ENCODE measurements at places on chromosomes 5 and 9.

- no peak for DNase-seq
These were observed 24.3 kb downstream of the S100Z start for GRCh38 chr5:76874088-76874581.

DNA sequence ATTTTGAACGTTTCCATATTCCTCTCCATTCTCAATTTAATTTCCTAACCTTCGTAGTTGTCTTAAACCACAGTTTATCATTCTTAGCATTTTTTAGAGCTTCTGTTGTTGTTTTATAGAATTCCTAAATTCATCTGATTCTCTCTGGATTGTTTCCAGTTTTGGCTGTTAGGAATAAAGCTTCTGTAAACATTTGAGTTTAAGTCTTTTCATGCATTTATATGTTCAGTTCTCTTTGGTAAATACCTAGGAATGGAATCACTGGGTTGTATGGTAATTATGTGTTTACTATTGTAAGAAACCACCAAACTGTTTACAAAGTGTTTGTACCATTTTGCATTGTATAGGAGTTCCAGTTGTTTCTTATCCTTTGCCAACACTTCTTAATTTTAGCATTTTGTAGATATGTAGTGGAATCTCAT lies 29.7 kb downstream of the GPR21 start:
- no peak for DNase-seq

- no peak for DNase-seq
These were observed 33.2 kb downstream of the F2RL2 start for GRCh38 chr5:76590027-76590426.

DNA sequence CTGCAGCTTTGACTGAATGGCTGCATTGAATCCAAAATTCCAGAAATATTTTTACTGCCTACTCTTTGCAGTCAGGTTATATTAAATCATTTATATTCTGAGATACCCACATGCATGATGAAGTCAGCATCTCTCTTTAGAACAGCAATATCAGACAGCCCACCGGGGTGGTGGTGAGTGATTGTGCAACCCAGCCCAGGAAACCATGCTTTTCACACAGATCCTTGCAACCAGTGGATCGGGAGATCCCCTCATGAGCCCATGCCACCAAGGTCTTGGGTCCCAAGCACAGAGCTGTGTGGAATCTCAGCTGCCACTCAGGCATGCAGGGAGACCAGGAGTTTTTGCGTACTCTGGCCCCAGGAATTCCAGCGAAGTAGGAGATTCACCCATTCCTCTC lies 226.5 kb downstream of the DTWD2 start:
- DNase-seq: no peak

DNA sequence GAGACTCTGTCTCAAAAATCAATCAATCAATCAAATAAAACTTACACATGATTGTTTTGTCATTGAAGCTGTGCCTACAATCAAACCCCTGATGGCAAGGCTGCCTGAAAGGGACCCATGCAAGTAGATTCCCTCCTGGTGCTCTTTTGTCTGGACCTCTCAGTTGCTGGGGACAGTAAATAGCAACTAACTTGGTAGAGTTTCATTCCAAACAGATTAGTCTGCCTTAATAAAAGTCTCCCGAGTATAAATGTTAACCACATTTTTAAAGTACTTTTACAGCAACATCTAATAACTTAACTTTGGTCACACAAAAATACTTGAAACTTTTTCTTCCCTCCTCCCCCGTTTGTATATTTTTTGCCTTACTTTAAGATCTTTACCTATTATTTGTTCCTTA lies 105.5 kb downstream of the FEM1C start:
- no peak for DNase-seq

DNA sequence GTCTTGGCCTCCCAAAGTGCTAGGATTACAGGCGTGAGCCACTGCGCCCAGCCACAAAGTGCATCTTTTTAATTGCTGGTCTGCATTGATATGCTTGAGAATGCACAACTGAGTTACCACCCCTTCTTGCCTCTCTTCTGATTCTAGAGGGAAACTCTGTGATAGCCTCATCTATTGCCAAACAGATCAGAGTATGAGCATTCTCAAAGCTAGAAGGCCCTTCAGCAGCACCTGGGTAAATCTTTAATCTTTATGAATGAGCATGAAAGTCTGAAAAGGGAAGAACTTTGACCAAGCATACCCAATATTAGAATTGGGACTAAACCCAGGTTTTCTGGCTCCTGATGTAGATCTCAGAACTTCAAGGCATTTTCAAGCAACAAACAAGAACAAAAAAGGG lies 298.3 kb upstream of the TNC start:
- DNase-seq: no peak

DNA sequence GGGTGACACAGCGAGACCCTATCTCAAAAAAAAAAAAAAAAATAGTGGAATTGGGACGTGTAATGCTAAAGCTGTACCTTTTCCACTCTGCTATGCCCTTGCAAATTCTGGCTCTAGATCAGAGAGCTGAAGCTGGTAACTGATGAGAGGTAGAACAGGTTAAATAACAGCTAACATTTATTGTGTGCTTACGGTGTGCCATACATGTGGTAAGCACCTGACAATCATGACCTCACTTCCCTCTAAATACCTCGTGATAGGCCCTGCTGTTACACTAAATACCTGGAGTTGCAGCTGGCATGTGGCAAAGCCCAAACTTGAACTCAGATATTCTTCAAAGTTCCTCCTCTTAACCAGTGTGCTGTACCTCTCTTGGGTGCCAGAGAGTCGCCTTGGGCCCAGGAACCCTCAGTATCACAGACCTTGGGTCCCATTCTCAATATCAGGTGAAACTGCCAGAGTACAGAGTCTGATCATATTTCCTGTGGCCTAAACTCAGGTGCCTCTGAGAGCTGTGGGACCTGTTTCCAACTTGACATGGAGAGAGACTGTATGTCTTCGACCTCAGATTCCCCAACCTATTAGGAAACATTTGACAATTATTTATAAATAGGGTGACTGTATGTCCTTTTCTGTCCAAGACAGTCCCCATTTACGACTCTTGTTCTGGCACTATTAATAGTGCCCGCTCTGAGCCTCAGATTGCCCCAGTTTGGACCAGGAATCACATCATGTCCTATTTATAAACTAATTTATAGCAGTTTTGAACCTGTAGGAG lies 4.8 kb downstream of the ARL10 start:
- DNase-seq: no peak

- no peak for DNase-seq
These were observed 109.9 kb downstream of the MEGF10 start for GRCh38 chr5:127400539-127400938.

DNA sequence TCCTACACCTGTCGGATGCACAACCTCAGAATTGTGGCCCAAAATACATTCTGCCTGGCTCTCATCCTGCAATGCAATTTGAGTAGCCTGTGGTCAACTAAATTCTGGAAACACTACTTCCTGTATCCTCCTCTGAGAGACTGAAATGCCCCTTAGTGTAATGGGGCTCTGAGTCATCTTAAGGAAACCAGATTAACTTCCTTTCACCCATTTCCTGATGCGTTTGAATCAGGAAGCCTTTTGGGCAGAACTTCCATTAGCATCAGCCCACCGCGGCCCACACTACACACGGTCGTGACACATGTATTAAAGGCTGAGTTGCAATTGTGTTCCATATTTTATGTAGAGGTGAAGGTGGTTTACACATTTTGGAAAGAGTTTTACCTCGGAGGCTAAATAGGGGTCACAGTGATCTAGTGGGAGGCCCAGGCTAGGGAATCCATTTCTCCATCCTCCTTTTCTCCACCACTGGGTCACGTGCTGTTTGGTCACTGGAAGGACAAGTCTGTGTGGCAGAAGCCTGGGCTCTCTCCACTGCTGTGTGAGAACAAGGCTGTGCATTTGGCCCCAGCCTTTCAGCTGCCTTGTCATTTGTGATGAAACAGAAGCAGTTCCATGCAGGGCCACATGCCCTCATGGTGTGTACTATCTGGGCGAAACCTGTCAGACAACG lies 55.9 kb downstream of the DAP start:
- no peak for DNase-seq

DNA sequence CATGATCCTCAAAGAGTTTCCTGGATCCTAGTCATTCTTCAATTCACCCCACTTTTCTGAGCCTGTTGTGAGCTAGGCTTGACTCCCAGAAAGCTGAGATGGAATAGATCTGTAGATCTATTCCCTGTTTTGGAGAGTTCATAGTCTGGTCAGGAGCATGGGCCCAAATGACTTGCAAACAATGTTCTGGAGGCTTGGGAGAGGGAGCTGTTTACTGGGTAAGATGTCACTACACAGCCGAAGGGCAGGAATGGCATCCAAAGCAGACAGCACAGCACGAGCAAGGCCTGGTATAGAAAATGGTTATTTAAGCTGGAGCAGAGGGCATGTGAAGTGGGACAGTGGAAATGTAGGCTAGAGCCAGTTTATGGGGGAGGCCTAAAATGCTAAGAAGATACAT lies 152.5 kb upstream of the ALDH1B1 start:
- no peak for DNase-seq

GRCh38 chr5:150317048-150318003 lies 14.6 kb upstream of the ARSI start:
- no peak for DNase-seq

DNA sequence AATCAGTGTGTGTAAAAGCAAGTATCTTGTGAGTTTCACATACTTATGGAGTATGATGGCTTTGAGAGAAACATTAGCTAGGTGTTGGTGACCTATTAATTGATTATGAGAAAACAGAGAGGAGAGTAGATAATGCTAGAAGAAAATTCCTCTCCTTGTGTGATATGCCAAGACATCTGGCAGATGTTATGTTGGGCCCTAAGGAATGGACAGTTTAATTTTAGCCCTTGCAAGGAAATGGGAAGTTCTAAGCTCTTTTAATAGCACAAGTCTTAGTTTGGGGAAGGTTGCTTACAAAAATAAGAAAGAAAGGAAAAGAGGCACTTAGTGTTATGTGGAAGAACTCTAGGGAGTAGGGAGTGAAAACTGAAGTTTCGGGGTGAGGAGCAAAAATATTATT lies 5.1 kb downstream of the ZNF462 start:
- DNase-seq: no peak

DNA sequence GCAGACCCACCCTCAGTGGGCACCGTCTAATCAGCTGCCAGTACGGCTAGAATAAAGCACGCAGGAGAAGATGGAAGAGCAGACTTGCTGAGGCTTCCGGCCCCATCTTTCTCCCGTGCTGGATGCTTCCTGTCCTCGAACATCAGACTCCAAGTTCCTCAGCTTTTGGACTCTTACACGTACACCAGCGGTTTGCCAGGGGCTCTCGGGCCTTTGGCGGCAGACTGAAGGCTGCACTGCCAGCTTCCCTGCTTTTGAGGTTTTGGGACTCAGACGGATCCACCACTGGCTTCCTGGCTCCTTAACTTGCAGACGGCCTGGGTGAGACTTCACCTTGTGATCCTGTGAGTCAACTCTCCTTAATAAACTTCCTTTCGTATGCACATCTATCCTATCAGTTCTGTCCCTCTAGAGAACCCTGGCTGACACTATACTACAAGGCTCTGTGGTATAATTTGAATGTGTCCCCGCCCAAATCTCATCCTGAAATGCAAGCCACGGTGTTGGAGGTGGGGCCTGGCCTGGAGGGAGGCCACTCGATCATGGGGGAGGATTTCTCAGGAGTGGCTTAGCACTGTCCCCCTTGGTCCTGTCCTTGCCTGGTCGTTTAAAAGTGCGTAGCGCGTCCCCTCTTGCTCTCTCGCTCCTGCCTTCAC lies 31.1 kb upstream of the NRARP start:
- DNase-seq: no peak

GRCh38 chr9:133822430-133823065 lies 84.4 kb upstream of the SARDH start:
- no peak for DNase-seq

DNA sequence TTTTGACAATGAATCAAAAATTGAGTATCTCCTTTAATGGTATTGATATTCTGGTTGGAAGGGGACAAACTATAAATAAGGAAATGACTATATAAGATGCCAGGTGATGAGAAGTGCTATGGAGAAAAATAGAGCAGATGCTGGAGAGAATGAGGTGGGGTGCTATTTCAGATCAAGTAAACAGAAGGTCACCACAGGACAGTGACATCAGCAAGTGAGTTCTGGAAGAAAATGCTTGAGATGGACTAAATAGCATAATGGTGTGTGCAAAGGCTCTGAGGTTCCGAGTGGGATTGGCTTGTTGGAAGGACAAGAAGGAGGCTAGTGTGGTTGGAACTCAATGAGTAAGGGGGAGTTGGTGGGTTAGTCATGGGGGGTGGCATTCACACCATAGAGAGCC lies 157.5 kb upstream of the SGCD start:
- no peak for DNase-seq

GRCh38 chr9:29297592-29297991 lies 1724.3 kb upstream of the C9orf72 start:
- no peak for DNase-seq

- DNase-seq: no peak
These were observed 839.3 kb upstream of the ARRDC3 start for GRCh38 chr5:92222449-92222848.

- no peak for DNase-seq
These were observed 1.2 kb downstream of the CDHR2 start for GRCh38 chr5:176550275-176550831.

- no peak for DNase-seq
These were observed 11.6 kb upstream of the WHRN start for GRCh38 chr9:114516913-114517312.

GRCh38 chr9:106432631-106433030 lies 430.3 kb upstream of the ZNF462 start:
- no peak for DNase-seq

DNA sequence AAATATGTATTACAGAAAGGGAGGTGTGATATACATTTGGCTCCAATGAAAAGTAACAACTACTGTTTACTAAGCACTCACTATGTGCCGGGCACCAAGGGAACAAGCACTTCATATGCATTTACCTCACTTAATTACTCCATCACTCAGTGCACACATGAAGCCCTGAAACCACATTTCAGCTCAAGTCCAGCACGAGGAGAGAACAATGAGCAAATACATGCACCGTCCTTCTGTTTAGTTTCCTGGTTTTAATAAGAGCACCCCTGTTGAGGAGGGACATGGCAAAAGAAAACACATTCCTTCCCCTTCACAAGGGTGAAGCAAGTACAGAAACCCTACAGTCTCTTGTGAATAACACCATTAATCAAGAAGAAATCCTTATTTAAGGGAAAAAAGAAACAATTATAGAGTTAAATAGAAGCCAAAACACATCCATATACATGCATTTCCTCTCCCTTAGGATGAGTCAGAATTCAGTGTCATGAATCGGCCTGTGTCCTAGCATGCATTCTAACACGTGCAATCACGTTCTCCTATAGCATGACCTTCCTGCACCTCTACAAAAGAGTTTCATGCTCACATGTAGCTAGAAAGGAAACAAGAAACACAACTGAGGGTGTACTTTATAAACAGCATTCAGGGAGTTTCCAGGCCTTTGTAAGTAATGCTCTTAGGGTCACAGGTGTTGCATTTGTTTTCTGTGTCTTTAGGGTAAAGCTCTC lies 411.6 kb downstream of the BNC2 start:
- DNase-seq: no peak

All from stimulated activated CD4-positive, alpha-beta T cell treated with anti-CD3 and anti-CD28 coated beads, Interleukin-12 subunit alpha, Interleukin-12 subunit beta, amount 100 ng/mL, for 48 hours (primary cell).